ENCODE measurements at places on chromosomes 12 and 14. TPM values are rescaled to one million over a fixed set of nuclear protein-coding genes. Genes with fewer than 3 reads are reported as not detected.
A peak's percentile ranks its signal among the peaks of the same experiment; 100 is the strongest.

GRCh38 chr14:34754687-34755086 is 40.3 kb upstream of the CFL2 start:
- peaks cover 3% of the 10 kb centered on the region for H3K36me3 ChIP-seq
- no peak for DNase-seq
- H3K27me3 ChIP-seq: no peaks in the 10 kb centered on the region
- no peaks in the 10 kb centered on the region for H3K4me1 ChIP-seq
- H3K27ac ChIP-seq: no peak overlapping the region

CCND2 gene
- total RNA-seq: 88.1 TPM

ACSM4 gene
- total RNA-seq: not detected

GRCh38 chr14:75098212-75098611 is 28.6 kb downstream of the NEK9 start:
- H3K36me3 ChIP-seq: peaks cover 34% of the 10 kb centered on the region
- H3K4me3 ChIP-seq: peak overlapping the region; percentile 17
- no peak overlapping the region for H3K27ac ChIP-seq
- H3K27me3 ChIP-seq: peaks cover 2% of the 10 kb centered on the region
- H3K4me1 ChIP-seq: no peaks in the 10 kb centered on the region
- DNase-seq: no peak

DNA sequence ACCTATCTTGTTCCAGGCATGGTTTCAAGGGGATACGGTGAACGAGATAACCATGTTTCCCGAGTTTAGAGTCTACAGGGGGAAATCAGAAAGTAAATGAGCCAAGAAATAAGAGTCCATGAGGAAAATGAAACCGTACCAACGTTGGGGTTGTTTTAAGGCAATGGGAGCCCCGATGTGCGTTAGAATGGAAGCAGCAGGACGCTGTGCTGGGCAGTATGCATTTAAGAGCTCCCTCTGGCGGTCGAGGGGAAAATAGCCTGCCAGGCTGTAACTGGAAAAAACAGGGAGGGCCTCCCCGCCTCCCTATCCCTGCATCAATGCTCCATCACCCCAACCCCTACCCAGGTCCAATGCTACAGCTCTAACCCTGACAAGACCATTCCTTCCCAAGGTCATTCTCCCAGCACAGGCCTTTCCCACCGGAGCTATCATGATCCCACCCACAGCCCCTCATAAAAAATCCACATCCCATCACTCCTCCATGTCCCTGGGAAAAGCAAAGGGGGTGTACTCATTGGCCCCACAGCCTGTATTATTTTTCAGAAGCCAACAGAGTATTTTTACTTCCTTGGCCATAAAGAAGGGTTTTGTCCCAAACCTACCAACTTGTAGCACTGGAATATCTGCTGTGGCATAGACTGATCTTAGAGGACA is 226.3 kb upstream of the NOS1 start:
- DNase-seq: peak; percentile 73
- H3K4me3 ChIP-seq: no peak overlapping the region
- no peaks in the 10 kb centered on the region for H3K36me3 ChIP-seq
- no peaks in the 10 kb centered on the region for H3K4me1 ChIP-seq
- H3K27me3 ChIP-seq: peaks cover 3% of the 10 kb centered on the region
- H3K27ac ChIP-seq: no peak overlapping the region

GRCh38 chr14:102941419-102942011 is 19.1 kb downstream of the AMN start:
- peaks cover 52% of the 10 kb centered on the region for H3K36me3 ChIP-seq
- H3K27me3 ChIP-seq: peaks cover 17% of the 10 kb centered on the region
- no peak overlapping the region for H3K27ac ChIP-seq
- H3K4me1 ChIP-seq: peaks cover 5% of the 10 kb centered on the region
- no peak for DNase-seq
- H3K4me3 ChIP-seq: no peak overlapping the region

OTOGL gene
- 0.31 TPM for total RNA-seq

GRCh38 chr14:49310298-49310697 is 275.9 kb downstream of the RPS29 start:
- H3K4me3 ChIP-seq: no peak overlapping the region
- H3K27ac ChIP-seq: no peak overlapping the region

KRT85 gene
- total RNA-seq: not detected

TESPA1 gene
- total RNA-seq: 0.95 TPM

KDM2B gene
- 36.7 TPM for total RNA-seq

MSI1 gene
- total RNA-seq: 27.6 TPM

GUCY2C gene
- 0.36 TPM for total RNA-seq

DNA sequence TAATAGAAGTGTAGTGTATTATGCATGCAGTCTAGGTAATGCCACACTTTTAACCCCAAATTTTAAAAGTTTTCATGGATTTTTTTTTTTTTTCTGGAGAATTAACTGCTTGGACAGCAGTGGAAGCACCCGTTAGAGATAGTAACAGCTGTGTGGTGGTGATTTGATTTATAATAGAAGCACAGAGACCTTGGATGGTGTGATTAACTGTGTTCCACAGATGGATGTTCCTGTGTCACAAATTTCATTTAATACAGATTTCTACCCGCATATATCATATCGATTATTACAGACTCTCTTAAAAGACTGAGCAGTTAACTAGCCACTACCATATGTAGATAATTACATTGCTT is 47.0 kb downstream of the IFT81 start:
- peaks cover 32% of the 10 kb centered on the region for H3K36me3 ChIP-seq
- no peak overlapping the region for H3K4me3 ChIP-seq
- no peaks in the 10 kb centered on the region for H3K4me1 ChIP-seq

DNA sequence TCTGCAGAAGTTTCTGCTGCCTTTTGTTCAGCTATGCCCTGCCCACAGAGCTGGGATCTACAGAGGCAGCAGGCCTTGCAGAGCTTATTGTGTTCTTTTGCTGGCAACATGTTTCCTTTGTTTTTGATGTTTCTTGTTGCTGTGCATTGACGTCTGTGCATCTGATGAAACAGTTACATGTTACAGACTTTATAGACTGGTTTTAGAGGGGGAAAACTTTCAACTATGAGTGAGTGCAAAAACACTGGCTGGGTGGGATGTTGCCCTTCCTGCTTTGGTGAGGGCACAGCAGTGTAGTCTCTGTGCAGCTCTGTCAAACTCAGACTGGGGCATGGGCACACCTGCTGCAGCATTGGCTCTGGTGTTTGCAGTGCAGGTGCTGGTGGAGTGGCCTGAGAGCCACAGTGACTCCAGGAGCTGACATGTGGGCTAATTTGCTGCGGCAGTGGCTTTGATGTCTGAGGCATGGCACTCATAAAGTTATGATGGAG is 26.9 kb downstream of the CLEC6A start:
- DNase-seq: no peak
- H3K36me3 ChIP-seq: peaks cover 3% of the 10 kb centered on the region
- H3K27me3 ChIP-seq: peaks cover 3% of the 10 kb centered on the region
- peaks cover 2% of the 10 kb centered on the region for H3K4me1 ChIP-seq

DNA sequence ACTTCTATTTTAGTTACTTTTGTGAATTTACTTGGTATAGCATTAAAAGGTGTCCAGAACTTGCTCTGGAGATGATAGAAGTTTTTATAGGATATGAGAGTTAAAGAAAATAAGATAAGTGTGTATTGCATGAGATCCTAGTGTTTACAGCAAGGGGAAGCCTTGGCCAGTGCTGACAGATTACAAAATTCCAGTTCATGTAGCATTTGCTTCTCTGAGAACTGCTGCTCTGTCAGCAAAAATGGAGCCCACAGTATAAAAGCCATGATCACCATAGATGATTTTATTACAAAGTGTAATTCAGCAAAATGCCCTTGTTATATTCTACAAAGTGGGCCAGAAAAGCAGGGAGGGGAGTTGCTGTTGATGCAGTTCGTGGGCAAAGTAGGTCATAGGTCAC is 40.0 kb upstream of the ATF1 start:
- no peak for DNase-seq
- H3K27ac ChIP-seq: no peak overlapping the region
- H3K4me1 ChIP-seq: no peaks in the 10 kb centered on the region
- no peak overlapping the region for H3K4me3 ChIP-seq

KRT6C gene
- not detected for total RNA-seq

PSMB5 gene
- 177 TPM for total RNA-seq

DNA sequence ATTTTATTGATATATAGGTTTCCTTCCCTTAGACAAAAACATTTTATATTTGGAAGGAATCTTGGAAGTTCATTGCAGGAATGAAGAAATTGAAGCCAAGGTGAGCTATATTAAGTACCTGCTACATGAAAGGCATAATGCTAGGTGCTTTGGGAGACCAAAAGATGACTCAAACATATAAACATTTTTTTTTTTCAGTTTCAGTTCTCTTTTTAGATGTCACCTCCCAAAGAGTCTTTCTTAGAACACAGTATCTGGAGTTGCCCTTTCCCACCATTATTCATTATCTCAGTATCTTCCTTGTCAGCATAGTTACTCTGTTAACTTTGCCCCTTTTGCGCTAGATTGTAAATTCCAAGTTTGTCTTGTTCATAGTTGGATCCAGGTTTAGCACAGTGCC is 1.1 kb downstream of the LIN52 start:
- H3K4me1 ChIP-seq: peaks cover 25% of the 10 kb centered on the region
- H3K4me3 ChIP-seq: peak overlapping the region; percentile 97
- no peak for DNase-seq
- H3K36me3 ChIP-seq: no peaks in the 10 kb centered on the region
- peaks cover 9% of the 10 kb centered on the region for H3K27me3 ChIP-seq

PAH gene
- not detected for total RNA-seq
